NCI-H524 treated with DMSO at 0.1 percent for 48 hours (cell line): ENCODE measurements at places on chromosomes 1 and 21.

- no peak for DNase-seq
These were observed 69.3 kb downstream of the NR5A2 start for GRCh38 chr1:200096774-200097173.

DNA sequence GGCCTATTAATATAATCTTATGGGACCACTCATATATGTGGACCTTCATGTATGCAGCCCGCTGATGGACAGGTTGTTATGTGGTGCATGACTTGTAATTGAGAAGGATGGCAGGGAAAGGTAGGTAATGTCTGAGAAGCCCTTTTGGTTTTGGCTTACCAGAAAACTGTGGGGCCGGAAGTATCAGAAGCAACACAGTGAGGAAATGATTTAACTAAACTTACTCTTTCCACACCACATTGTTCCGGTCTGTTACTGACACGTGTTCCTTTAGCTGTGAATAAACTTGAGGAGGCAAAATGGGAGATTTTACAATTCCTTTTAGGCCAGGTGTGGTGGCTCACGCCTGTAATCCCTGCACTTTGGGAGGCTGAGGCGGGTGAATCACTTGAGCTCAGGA is 32.4 kb downstream of the KIF1B start:
- DNase-seq, result no peak

DNA sequence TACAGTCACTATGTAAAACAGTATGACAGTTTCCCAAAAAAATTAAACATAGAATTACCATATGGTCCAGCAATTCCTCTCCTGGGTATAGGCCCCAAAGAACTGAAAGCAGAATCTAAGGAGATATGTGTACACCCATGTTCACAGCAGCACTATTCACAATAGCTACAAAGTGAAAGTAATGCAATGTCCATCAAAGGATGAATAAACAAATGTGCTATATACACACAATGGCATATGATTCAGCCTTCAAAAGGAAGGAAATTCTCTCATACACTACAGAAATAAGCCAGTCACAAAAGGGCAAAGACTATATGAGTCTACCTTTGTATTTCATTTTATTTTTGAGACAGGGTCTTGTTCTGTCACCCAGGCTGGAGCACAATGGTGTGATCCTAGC is 120.4 kb downstream of the TOMM20 start:
- no peak for DNase-seq

- DNase-seq, result no peak
These were observed 24.6 kb upstream of the SLC2A1 start for GRCh38 chr1:42983253-42983652.

DNA sequence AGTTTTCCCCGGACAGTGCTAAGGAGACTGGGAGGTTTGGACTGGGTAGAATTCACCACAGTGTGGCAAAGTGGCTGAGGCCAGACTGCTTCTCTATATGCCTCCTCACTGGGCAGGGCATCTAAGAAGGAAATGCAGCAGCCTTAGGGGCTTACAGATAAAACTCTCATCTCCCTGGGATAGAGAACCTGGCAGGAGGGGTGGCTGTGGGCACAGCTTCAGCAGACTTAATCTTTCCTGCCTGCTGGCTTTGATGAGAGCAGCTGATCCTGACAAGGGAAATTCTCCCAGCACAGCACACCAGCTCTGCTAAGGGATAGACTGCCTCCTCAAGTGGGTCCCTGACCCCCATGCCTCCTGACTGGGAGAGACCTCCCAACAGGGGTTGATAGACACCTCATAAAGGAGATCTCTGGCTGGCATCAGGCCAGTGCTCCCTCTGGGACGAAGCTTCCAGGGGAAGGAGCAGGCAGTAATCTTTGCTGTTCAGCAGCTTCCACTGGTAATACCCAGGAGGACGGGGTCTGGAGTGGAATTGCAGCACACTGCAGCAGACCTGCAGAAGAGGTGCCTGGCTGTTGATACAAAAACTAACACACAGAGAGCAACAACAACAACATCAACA is 25.2 kb downstream of the KIFAP3 start:
- DNase-seq, result no peak

GRCh38 chr1:63698001-63698838 is 75.6 kb upstream of the ROR1 start:
- no peak for DNase-seq

DNA sequence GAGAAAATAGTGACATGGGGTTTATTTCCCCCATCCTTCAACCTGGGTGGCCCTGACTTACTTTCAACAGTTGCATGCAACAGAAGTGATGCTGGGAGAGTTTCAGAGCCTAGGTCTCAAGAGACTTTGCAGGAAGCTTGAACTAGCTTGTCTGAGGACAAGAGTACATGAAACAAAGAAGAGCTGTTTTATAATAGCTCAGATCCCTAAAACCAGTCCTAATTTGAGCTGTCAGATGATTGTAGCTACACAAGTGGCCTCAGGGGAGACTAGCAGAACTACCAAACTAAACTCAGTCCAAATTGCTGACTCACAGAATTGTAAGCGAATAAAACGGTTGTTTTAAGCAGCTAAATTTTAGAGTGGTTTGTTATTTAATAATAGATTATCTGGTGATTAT is 17.1 kb downstream of the RC3H1 start:
- DNase-seq, result no peak

DNA sequence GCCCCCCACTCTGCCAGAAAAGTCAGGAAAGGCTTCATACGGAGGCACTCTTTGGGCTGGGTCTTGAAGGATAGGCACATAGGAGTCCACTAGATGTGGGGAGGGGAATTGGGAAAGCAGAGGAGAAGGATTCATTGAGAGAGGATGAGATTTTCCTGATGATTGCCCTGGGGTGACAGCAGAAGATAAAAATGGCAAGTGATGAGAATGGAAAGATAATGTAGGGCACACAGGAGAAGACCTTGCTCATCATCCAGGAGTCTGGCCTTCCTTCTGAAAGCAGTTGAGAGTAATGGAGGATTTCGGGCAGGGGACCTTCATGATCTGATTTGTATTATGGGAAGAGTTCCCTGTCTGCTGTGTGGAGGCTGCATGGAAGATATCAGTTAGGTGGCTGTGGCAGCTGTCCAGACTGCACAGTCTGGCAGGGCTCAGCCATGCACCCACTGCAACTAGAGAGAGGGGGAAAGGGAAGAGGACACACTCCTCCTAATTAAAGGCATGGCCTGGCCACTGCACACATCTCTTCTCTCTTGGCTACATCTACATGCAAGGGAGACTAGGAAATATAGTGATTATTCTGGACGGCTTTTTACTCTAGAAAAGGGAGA is 9.6 kb upstream of the FABP3 start:
- DNase-seq, result no peak

DNA sequence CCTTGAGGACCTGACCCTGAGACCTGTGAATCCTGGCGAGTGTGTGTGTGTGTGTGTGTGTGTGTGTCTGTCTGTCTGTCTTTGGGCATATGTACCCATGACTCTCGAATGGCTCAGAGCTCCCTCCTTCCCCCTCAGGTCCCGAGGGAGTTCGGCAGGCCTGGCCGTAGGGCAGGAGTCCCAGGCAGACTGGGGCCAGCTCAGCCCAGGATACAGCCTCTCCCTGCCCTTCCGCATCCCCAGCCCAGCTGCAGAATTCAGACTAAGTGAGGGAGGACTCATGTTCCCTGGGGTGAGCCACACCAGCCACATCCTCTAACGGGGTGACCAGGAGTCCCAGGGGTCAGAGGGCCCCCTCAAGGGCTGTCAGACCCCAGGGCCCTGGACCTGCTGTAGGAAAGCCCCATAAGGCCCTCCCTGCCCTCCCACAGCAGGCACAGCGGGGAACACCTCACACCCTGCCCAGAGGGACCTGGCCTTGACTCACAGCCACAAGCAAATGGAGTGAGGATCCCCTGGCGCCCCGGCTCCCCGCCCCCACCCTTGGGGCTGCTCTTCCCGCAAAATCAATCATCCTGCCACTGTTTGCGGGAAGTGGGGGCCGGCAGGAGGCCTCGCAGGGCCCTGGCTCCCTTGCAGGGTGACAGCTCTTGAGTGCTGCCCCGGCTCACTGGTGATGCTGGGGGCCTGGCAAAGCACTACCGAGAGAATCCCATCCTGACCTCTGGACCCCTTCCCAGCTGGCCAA is 101.7 kb upstream of the CASZ1 start:
- DNase-seq, result no peak

- DNase-seq, result no peak
These were observed 18.6 kb upstream of the GBP5 start for GRCh38 chr1:89291276-89291675.

DNA sequence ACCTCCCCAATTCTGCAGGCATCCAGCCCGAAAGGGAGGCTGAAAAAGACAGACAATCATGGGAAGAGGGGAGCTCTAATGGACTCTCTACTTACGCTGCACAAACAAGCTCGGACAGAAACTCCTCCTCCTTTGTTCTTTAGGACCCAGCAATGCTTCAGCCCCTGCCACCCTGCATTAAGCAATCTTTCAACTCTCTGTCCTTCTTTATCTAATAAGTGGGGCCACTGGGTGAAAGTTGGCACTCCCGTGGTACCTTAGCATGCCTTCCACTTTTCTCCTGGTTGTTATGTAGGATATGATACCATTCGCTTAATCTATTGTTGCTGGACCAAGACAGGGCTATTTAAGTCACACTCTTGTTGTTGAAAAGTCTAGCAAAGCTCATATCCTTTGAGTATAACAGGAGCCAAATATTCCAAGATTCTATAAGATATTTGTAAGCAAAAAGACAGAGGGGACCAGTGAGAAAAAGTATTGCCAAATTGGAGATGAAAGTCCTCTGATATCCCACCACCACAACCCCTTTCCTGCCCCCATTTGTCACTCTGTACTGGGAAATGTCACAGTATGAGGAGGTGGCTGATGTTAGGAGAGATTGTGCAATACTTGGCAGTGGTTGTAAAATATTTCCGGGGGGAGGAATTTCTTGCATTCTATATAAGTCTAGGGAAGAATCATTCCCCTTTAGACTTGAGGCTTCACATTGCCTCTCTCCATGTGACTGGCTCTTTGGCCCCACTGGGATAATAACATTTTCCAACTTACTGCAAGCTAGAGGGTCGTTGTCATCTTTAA is 137.3 kb upstream of the GJB5 start:
- DNase-seq, result no peak
